ENCODE measurements at places on chromosomes 1 and 21.

GRCh38 chr1:109426281-109427170 lies at the start of gene PSMA5:
Gene PSMA5, minus strand, starts transcription at chr1:109426448. Its CDS starts 118 bp downstream, at chr1:109426330.
- peak; percentile 91 for DNase-seq

- DNase-seq = no peak
These were observed 2.3 kb downstream of the PLK3 start for GRCh38 chr1:44802306-44803061.

DNA sequence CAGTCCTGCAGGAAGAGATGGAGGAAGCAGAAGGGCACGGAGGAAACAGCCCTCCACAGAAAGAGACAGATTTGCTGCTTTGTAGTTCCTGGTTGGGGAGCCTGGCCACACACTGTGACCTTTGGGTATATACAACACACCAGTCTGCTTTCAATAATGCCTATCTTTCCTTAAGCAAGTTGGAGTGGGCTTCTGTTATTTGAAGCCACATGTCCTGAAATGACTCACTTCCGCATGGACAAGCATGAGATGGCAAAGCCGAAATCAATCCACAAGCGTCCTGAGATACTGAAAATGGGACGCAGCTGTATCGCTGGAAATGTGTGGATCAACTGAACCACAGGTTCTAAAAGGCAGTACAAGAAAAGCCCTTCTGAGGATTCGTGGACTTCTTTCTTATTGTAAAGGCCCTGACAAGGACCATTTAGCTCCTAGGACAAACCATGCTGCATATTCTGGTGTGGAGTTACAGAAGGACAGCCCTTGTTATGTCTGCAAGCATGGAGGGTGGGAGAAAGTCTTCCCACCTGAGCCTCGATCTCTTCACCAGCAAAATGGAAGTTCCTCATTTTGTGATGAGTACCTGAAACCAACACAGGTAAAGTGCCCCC lies 22.7 kb upstream of the FHAD1 start:
- DNase-seq = peak; percentile 38

DNA sequence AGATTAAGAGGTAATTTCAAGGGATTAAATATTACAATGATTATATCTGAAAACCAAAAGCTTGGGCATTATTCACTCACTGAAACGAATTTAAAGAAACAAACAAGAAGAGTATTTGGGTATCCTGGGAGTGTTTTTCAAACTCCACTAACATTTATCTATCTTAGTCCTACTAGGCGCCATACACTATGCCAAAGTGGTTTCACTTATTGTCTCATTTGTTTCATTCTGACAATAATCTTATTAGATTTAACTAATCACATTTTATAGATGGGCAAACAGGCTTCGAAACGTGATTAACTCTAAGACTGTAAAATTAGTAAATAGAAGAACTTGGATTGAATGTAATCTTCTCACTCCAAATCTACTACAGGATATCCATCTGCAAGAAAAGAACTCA lies 25.4 kb downstream of the ASH1L start:
- no peak for DNase-seq

DNA sequence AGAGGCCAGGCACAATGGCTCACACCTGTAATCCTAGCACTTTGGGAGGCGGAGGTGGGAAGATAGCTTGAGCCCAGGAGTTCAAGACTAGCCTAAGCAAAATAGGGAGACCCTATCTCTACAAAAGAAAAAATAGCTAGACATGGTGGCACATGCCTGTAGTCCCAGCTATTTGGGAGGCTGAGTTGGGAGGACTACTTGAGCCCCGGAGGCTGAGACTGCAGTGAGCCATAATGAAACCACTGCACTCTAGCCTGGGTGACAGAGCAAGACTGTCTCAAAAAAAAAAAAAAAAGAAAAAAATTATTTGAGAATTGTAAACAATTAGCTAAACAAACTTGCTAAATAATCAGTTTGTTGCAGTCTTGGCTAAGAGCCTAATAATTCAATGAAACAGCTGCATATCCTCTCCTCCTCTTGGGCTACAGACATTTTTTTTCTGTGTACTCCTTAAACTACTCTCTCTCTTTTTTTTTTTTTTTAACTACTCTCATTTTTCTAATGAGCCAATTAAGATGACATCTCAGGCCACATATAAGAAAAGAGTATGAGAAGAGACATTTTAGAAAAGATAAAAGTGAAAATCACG lies 10.5 kb upstream of the DNAJB4 start:
- DNase-seq = no peak

DNA sequence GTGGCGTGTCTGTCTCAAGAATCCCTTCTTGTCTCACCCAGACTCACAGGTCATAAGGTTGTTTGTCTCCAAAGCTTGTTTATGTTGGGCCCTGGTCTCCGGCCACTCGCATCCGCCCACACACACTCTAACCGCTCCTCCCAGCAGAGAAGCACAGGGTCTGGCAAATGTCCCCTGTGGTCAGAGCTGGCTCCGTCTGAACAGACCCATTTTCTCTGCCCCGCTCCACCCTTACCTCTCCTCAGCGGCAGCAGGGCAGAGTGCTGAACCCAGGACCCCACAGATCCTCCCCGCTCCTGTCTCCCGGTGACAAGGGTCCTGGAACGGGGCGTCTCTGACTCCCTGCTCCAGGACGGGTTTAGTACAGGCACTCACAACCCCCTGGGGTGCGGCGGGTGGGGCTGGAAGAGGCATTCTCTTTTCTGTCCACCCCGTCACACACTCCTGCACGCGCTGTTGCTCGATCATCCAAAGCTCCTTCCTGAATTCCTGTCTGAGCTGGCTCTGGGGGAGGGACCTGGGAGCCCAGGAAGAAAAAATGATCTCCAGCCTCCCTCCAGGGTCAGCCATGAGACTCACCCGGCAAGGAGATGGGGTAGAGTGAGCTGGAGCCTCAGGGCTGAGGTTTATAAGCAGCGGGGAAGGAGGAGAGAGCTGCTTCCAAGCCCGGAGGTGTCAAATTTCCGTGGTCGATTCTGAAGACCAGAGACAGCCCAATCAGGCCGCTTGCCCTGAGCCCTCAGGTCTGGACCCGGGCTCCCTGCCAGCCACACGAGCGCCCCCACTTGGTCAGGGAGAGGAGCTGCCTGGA lies at the start of gene S100A13:
Gene S100A13, minus strand, starts transcription at position 602 of the 811 bp plus-strand sequence. CDS start 1,033 bp downstream, outside the sequence.
- no peak for DNase-seq

GRCh38 chr1:33257772-33258712 lies 1.8 kb downstream of the ZNF362 start:
- no peak for DNase-seq

- peak; percentile 72 for DNase-seq
These were observed 16.2 kb downstream of the PLEKHO1 start for GRCh38 chr1:150165622-150166612.

- no peak for DNase-seq
These were observed 14.0 kb upstream of the GBP5 start for GRCh38 chr1:89286549-89287180.

DNA sequence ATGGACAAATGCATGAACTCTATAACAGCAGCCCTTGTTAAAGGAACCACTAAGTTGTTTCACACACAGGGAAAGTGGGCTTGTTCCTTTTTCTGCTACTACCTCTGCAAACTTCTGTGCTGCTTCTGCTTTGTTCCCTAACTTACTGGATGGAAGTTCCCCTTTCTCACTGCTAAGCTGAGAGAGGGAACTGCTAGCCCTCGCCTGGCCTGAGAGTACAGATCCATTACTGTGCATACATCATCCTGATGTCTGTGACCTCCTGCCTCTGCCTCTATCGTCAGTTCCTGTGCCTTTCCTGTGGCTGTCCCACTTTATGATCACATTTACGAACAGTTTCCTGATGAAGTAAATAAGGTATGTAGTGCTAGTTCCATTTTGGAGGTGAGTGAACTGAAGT lies 3.5 kb downstream of the GNAT2 start:
- DNase-seq = peak; percentile 75

GRCh38 chr1:155983191-155984024 lies 5.1 kb upstream of the ARHGEF2 start:
- DNase-seq = no peak

- no peak for DNase-seq
These were observed 48.4 kb upstream of the KAZN start for GRCh38 chr1:14549897-14550620.

DNA sequence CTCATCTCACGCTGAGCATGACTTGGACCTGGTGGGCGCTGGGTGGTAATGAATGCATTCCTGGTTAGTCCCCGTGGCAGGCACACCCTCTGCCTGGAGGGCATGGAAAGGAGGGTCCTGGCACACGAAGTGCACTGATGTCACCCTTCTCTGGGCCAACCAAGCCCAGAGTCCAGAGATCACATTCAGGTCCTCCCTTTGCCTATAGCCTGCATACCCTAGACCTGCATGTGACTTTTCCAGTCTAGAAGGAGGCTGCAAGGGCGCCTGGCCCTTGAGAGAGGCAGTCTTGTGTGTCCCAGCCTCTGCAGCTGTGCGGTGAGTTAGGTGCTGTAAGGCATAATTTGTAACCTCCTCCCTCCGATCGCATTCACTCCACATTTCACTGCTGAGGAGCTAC lies 22.1 kb downstream of the PADI2 start:
- no peak for DNase-seq

GRCh38 chr1:210407887-210408252 lies 79.2 kb downstream of the HHAT start:
- no peak for DNase-seq

DNA sequence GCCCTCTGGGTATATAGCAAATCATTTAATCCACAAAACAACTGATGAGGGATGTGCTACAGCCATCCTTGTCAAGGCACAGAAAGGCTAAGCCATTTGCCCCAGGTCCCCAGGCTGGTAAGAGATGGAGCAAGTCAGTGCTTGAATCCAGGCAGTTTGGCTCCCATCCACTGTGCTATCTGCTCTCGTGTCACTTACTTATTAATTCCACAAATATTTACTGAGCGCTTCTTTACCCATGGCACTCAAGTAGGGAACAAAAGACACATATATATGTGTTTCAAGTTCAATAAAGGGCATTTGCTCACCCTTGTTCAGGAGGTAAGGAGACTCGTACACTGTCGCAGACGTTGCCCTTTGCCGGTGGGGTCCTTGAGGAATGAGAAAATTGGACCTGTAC lies 38.6 kb upstream of the MPZL1 start:
- no peak for DNase-seq

- no peak for DNase-seq
These were observed 187.5 kb upstream of the C21orf91 start for GRCh38 chr21:18006691-18007090.

- DNase-seq = no peak
These were observed 31.6 kb upstream of the UBE2U start for GRCh38 chr1:64171797-64172281.

- DNase-seq = no peak
These were observed 7.8 kb upstream of the MEF2D start for GRCh38 chr1:156508205-156508954.

DNA sequence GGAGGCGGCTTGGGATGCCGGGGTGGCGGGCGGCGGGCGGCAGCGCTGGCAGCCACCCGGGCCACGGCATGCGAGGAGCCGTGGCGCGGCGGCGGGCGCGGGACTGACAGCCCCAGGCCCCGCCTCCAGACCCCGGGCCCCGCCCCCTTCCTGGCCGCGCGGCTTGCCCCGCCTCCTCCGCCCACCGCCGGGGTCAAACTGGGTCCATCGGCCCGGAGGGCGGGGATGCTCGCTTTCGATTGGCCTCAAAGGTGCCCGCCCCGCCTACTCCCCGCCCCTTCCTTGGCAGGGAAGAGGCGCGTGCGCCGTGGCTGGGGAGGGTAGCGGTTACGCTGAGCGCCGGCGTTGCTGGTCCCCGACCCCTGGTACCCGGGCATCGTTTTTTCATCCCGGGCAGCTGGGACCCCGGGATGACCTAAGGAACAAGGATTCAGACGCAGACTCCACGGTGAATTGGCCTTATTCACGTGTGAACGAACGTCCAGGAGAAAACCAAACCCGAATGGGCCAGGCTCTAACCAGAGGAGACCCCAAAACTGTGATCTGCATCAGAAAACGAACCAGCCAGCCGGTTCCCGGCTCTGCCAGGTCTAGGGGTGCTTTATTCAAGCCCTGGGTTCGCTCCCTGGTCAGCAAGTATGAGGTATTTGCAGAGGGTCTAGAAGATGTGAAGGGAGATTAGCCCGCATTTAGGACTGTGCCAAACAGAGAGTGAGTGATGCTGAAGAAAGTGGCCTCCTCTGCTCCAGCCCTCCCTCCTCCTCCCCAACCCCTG lies 117.2 kb upstream of the GUCA2B start:
- DNase-seq = peak; percentile 99

Data from CD4-positive, alpha-beta T cell (primary cell).